KBM-7 (cell line): ENCODE measurements at places on chromosomes 11 and 22.

- DNase-seq = no peak
Measured at GRCh38 chr11:8459711-8460399, 134.2 kb downstream of the STK33 start.

DNA sequence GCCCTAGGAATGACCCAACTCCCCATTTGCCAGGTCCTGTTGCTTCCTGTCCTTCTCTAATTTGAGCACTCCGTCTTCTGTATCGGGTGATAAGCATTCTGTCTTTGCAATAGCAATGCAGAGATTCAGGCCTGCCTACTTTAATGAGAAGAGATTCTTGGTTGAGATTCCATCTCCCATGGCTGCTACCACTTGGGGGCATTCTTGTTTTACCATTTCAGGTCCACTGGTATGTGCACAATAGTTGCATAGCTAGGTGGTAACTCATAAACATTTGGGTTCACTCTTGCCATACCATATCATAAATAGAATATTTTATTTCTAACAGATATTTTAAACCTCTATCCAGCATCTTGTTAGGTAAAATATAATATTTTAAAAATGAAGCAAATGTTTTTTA lies 34.4 kb upstream of the CALCB start:
- no peak for DNase-seq

DNA sequence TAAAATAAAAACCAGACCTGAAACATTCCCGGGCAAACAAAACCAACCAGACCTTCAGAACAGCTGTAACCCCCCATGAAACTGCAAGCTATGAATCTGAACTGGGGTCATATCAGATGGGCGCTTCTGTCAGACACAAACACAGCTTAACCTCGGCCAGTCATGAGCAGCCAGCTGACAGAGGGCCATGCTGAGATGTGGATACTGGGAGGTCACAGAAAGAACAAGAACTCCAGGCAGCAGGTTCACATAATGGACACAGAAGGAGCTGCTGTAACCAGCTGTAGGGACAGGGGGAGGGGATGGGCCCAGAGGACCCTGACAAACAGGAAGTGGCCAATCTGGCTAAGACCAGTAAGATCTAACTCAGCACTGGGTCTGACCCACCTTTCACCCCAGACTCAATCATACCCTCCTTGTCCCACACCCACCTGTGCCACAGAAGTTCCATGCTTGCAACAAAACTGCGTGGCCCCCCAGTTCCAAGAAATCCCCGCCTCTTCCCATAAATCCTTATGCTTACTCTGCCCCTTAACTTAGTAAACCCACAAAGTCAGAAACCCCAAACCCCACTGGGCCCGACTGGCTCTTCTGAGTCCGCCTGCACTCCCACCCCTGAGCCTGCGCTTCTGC lies 4.0 kb downstream of the APOL4 start:
- DNase-seq = peak; percentile 73

GRCh38 chr22:44273175-44273574 lies 39.6 kb downstream of the SHISAL1 start:
- DNase-seq = no peak

DNA sequence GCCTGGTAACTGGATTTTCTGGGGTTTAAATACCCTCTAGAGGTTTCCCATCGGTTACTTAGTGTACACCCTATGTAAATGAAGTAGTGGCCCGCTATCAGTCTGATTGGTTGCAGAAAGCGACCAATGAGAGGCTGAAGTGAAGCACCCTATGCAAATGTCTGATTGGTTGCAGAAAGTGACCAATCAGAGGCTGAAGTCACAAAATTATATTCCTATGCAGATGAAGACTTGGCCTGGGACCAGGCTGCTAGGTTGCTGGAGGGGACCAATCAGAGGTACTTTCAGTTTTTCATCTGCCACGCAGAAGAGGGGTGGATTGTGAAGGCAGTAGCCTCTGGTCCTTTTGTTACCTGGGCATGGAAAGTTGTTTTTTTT lies 134.8 kb downstream of the TBC1D22A start:
- peak; percentile 11 for DNase-seq
